ENCODE measurements at places on chromosomes 6 and 20.

DNA sequence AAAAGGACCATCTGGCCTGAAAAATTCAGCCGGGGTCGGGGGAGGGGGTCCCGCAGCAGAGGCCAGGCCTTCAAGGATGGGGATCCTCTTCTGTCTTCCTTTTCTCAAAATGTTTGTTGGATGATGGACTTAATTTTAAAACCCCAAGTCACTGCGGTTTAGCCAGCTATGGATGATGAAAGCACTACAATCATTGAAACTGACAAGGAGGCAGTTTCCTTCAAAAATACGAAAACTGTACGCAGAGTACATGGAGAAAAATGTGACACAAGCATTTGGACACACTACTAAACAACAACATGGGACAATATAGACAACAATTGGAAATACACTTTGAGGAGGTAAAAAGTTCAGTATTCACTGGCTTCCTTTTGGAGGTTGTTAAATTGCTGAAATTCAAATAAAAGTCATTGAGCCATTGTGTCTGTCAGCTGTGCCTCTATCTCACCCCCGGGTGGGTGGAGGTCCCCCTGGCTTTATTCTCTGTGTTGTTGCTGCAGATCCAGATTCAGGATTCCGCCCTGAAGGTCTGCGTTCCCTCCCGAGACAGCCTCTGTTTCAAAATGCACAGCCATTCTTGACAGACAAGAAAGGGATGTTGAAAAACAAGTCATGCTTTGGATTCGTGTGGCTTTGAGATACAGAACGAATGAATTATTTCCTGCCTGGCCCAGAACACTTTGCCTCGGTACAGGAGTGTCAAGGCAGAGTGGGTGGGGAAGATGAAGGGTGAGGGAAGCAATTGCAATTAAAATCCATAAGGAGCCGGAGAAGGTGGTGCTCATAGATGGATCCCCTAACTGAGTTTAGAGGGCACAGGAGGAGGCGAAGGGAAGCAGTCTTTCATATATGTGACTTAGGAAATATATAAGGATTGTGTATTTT lies 118.2 kb downstream of the TTLL2 start:
- no peak for DNase-seq

DNA sequence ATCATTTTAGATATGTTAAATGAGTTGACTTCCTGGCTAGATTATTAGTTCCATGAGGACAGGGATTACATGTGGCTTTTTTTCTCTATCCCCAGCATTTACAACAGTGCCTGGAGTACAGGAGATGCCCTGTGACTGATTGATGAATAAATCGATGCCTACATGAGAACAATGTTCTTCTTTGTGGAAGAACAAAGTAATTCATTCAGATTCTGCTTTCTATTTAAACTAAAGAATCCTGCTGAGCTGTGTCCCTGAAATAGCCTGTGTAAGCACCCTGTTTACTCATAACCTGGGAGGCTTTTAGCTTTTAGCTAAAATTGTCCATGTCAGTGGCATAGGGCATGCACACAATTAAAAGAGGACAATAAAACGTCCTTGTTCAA lies 125.1 kb upstream of the BTBD3 start:
- DNase-seq, result no peak

DNA sequence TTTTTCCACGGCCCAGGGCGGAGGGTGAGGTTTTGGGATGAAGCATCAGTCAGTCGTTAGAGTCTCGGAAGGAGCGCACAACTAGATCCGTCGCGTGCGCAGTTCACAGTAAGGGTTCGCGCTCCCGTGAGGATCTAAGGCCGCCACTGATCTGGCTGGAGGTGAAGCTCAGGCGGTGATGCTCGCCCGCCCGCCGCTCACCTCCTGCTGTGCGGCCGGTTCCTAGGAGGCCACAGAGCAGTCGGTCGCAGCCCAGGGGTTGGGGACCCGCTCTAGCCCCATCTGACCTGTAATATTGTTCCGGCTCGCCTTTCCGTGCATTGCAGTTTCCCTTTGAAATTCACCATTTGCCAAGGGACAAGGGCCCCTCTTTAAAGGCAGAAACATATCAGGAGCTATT lies 244.7 kb downstream of the TFAP2C start:
- no peak for DNase-seq

DNA sequence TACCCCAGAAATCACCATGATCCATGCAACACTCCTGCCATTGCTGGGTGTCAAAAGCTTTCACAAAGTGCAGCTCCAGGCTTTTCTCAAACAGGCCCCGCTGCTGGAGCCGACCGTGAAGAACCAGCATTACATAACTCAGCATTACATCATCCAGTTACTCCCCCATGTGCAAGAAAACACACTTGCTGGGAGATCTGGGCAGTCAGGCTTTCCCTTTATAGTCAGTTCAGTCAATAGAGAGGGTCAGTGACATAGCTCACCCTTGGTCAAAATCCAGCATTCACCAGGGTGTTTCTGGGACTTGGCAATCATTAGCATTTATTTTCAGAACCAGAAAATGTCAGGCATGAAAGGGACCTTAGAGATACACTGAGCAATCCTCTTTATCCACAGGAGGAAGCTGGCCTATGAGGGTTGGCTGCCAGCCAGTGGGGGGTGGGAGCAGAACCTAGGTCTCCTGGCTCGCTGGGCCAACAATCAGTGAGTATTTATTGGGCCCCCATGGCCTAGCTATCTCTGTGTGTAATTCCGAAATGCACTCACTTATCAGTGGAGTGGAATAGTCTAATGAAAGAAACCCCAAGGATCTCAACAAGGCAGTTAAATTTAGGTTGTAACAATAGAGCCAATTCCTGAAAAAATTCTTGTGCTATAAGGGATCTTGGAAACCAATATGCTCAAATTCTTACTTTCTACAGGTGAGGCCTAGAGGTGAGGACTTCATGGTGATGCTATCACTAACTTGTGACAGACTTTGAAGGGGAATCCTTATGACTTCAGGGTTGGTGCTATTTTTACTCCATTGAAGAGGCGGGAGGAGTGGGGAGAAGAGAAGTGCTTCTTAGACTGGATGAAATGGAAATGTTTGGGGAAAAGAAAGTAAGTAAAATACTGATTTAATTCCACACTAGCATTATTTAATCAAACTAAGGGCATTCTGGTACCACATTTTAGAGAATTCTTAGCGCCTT lies 54.6 kb downstream of the LYRM4 start:
- DNase-seq, result peak; percentile 11

GRCh38 chr6:53048431-53049195 lies 16.6 kb upstream of the FBXO9 start:
- no peak for DNase-seq

GRCh38 chr6:156164701-156165452 lies 612.3 kb upstream of the ARID1B start:
- DNase-seq, result no peak

GRCh38 chr6:109491207-109491938 lies 8.4 kb upstream of the ZBTB24 start:
- no peak for DNase-seq

DNA sequence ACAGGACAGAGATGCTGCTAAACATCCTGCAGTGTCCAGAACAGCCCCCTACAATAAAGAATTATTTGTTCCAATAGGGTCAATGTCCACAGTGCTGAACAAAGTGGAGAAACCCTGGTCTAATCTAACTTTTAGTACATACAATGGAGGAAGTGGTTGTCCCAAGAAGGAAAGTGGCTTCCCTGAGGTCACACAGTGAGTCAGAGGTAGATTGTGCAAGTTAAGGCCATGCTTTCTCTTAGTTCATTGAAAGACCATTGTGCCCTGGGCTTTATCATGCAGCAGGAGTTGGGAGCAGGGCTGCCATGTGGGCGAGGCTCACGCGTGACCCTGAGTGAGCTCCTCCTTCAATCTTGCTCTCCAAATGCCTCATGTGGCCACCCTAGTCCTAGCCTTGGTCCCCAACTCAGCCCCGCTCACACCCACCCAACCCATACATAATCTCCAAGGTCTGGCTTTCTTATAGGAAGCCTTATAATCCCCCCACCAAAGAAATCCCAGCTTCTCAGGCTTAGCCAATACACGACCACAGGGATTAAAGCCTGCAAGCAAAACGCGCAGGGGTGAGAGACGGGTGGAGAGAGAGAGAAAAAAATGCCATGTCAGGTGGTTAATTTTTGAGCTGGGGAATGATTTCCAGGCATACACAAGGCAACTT lies 19.9 kb downstream of the SLC13A3 start:
- no peak for DNase-seq

DNA sequence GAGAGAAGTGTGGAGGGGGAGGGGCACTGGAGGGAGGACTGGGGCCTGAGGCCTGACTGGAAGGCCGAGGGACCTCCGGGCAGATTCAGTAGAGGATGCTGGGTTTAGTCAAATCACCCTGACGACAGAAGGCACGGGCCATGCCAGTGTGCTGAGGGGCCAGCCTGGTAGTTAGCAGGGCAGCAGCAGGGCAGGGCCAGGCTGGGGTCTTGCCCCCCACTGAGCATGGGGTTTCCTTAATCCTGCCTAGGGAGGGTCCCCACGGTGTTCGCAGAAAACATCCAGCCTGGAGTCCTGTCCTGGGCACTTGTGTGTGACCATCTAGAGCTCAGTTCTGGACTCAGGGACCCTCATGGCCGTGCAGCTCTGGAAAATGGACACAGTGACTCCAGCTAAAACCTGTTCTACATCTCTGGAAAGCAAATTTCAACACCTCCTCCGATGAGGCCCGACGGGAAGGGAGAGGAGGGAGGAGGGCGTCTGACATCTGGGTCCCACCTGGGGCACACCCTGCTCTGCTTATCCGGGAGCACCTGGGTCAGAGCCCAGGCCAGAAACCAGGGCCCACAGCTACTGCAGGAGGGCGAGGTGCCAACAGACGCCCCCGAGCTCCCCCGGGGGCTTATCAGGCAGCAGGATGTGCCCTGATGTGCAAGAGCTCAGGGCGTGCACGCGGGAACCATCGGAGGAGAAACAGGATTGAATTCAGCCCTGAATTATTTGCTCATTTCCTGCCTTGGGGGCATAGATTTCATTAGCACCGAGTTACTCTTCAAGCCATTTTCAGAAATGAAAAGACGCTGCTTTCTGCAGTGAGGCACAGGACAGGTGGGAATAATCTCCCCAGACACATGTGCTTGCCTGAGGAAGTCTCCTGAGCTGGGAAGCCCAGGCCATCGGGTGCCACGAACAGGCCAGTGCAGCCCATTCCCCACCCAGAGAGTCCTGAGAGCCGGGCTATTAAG lies 78.0 kb upstream of the MPC1 start:
- DNase-seq, result no peak

DNA sequence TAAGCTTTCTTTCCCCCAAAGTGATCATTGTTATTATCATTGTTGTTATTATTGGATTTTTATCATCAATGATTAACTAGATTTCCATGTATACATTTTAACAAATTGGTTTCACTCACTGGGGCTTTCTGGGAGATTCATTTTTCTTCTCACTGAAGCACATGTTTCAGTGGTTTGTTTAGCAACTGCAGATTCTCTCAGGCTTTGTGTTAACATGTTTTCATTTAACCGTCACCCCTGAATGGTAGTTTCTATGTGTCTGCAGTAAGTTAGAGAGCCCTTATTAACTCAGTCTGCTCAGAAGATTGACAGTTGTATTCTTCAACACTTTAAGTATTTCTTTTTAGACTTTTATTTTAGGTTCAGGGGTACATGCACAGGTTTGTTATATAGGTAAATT lies 12.4 kb downstream of the ZKSCAN4 start:
- DNase-seq, result no peak

GRCh38 chr6:148747471-148748165 lies 788 bp downstream of the UST start:
- DNase-seq, result peak; percentile 17

GRCh38 chr6:79646006-79646405 lies 14.9 kb downstream of the SH3BGRL2 start:
- DNase-seq, result no peak

GRCh38 chr20:44691424-44692423 lies 23.4 kb upstream of the CCN5 start:
- no peak for DNase-seq

GRCh38 chr20:46994341-46994740 lies 99.7 kb downstream of the EYA2 start:
- no peak for DNase-seq

DNA sequence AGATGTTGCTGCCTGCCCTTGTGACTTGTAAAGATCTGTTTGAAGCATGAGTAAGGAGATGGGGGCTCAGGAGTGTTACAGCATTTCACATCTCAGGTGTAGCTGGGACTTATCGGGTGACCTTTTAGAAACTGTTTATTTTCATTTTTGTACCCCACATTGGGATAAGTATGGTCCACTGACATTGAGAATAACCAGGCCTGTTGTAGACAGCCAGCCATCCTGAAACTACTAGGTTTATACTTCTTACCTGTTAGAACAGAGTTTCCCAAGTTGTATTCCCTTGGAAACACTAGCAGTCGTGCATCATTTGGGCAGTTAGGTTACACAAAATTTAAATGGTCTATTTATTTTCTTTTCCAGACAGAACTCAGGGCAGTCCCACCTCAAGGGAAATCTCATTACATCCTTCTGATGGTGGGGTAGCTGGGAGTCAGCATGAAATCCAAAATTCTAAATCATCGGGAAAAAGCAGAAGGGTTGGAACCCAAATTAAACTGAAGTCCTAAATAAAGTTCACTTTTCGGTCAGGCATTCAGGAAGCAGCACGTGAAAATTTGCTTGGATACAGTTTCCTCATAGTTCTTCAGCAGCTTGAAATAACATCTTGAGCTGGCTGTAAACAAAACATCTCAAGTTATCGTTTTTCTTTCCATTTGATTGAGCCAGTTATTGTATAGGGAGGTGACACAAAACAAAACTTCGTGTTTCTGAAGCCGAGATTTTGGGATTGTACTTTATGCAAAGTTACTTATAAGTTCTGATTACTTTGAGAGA lies 30.5 kb downstream of the FOXO3 start:
- no peak for DNase-seq

GRCh38 chr6:54609981-54610380 lies 236.6 kb upstream of the FAM83B start:
- no peak for DNase-seq

- DNase-seq, result no peak
Observed at GRCh38 chr6:29500594-29500993, 12.8 kb upstream of the MAS1L start.

DNA sequence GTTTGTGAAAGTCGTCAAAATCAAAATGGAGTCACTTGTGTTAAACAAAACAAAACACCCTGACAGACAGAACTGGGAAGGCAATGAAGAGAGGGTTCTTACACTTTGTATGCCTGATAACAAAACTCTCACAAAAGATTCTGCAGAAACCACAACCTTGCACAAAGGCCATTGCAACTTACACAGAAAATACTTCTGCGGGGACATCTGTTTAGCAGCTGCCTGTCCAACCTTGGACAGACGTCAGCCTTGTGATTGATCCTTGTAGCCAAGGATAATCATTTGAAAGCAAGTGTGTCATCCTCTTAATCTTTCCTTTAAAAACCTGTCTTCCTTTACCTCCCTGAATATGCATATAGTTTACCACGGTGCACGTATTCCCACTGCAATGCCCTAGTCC lies 17.0 kb upstream of the SLC22A3 start:
- no peak for DNase-seq

- no peak for DNase-seq
Observed at GRCh38 chr6:42123379-42124103, 18.9 kb downstream of the C6orf132 start.

Measured in GDM1 (cell line).